Stimulated activated CD8-positive, alpha-beta memory T cell treated with anti-CD3 and anti-CD28 coated beads, Interleukin-7, amount 100 ng/mL, for 24 hours (primary cell): ENCODE measurements at places on chromosomes 3 and 15.

DNA sequence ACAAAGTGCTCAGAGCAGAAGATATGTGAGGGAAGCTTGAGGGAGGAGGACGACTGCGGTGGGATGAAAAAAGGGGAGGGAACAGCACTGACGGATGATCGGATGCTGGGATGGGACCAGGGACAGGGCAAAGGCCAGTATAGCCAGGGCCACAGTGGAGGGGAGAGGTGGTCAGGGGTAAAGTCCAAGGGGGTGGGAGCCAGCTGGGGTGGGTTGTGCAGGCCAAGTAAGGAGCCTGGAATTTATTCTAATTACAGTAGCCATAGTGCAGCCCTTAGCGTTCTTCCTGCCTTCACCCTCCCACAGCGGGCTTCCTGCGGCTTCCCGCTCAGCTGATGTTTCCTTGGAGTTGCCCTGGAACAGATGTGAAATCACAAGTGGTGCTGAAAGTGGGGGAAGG lies 7.6 kb upstream of the APEH start:
- no peak for DNase-seq

DNA sequence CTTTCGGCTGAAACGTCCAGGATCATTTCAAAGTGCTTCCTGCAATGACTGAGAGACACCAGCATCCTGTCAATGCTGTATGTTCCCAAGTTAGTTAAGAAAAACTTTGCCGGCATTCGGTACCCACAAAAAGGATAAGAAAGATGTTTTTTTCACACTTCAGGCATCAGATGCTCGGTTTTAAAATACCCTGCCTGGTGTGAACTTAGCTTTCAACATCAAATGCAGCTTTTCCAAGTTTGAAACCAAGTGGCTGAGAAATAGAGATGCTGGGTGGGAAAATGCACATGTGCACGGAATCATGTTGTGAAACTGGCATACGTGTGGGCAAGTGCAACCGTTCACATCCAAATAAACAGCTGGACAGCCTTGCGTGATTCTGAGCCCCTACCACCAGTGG lies 254.9 kb upstream of the IGF1R start:
- no peak for DNase-seq

GRCh38 chr3:118942195-118942594 lies 92.5 kb downstream of the IGSF11 start:
- no peak for DNase-seq

DNA sequence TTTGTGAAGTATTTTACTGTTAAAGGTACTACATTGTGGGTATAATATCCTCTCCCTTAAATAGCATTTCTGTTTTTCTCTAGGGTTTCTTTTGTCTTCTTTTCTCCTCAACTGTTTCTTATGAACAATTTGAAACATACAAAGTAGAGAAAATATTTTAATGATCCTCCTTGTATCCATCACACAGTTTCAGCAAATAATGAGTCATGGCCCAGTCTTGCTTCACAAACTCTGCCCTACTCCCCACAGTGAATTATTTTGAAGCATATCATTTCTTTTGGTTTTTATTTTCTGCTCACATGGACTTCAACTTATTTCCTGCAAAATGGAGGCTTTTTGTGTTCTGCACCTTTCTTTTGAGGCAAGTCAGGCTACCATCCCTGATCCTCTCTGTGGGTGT lies 6.1 kb upstream of the SCAANT1 start:
- no peak for DNase-seq

DNA sequence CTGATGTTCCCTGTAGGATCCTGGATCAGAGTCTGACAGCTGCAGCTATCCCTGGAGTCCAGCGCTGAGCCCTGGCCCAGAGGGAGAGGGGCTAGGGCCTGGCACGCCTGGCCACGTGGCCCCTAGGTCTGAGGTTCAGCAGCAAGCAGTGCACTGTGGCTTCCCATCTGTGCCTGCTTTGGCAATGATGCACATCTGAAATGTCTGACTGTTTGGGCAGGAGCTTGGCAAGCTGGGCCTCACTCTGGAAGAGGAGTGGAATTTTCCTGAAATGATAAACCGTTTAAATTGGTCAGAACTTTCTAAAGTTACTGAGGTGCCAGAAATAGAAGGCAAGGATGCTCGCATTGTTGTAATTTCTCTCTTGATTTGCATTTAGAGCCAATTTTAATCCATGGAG lies 48.8 kb upstream of the MRPS22 start:
- DNase-seq = no peak

DNA sequence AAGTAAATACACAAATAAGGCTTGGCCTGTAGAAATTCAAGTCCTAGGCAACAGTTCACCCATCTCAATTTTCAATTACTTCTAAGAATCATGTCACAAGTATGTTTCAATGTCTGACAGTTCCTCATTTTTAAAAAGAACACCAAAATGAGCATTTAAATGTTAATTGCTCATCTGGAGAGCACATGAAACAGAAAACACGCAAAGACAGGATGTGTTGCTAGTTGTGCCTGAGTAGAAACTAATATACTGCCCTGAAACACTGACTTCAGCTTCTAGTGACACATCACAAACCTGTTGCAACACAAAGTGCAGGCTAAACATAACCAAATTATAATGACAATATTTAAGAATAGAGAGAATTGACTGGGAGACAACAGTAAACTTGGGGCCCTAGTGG lies 167.3 kb upstream of the THBS1 start:
- no peak for DNase-seq

DNA sequence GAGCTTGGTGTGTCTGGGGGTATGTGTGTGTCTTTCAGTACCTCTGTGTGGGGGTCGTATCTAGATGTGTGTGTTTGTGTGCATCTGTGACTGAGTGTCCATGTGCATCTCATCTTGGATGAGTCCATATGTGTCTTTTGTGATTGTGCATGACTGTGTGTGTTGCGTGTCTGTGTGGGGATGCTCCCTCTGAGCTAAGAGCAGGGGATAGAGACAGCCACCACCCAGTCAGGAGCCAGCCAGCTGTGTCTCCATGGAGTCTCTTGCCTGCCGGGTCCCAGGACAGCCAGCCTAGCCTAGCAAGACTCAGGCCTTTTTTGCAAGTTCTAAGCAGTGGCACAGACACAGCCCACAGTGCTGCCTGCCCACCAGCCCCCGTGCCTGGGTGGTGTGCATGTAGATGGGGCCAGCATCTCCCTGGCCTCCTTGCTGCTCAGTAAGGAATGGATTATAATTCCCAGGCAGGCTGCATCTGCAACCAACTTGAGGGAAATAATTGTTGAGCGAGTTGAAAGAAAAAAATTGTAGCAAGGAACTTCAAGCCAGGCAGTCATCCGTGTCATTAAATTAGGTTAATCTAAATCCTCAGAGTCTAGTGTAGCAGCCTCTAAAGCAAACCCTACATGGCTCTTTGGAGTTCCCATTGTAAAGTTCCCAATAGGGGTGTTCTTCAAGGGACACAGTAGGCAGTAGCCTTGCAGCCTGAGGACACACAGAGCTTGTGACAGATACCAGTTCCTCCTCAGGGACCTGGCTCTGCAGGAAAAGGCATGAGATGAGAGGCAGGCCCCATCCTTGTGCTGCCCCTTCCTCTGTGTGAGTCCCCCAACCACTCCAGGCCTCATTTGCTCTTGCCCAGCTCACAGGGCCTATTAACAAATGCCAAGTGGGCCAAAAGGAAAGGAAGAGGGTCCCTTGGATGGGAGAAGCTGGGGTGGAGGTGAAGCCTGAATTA lies 35.9 kb upstream of the MRPS22 start:
- DNase-seq = no peak

DNA sequence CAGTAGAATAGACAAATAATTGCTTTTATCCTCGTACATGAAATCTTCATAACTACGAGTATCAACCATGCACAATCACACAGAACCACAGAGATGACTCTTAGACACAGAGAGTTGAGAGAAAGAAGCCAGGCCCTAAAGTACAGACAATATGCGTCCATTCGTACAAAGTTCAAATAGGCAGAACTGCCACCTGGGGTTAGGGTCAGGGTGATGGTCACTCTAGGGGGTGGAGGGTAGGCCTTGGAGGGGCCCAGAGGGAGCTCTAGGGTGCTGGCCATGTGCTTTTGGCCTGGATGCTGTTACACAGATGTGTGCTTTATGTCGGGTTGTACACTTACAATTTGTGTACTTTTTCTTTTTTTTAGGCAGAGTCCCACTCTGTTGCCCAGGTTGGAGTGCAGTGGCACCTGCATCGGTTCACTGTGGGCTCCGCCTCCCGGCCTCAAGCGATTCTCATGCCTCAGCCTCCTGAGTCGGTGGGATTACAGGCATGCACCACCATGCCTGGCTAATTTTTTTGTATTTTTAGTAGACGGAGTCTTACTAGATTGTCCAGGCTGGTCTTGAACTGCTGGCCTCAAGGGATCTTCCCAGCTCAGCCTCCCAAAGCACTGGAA lies 65.9 kb upstream of the KLF13 start:
- DNase-seq = no peak

DNA sequence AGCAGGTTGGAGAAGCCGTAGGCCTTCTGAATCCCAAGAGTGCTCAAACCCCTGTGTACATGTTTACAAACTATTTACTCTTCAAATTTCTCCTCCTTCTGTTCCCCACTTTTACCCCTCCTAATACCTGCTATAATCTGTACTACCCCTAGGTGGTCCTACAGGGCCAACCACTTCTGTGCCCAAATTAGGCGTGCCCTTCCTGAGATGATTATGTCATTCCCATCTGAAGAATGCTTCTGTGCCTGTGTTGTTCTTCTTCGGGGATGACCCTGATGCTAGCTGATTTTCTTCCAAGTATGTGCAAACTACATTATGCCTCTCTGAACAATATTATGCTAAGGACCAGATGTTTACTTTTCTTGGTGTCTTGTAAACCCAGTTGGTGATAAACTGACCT lies 20.5 kb downstream of the RBP2 start:
- DNase-seq = no peak

GRCh38 chr3:134077649-134078161 lies 48.0 kb upstream of the SLCO2A1 start:
- DNase-seq = no peak

GRCh38 chr3:21158861-21159542 lies 592.0 kb downstream of the ZNF385D start:
- no peak for DNase-seq

DNA sequence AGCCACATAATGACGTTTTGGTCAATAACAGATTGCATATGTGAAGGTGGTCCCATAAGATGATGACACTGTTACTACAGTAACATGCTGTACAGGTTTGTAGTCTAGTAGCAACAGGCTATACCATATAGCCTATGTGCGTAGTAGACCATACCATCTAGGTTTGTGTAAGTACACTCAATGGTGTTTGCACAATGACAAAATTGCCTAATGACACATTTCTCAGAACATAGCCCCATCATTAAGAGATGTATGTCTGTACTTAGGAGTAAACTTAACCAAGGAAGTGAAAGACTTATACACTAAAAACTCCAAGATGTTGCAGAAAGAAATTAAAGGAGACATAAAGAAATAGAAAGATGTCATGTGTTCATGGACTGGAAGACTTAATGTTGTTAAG lies 66.2 kb downstream of the RPLP1 start:
- DNase-seq = no peak

DNA sequence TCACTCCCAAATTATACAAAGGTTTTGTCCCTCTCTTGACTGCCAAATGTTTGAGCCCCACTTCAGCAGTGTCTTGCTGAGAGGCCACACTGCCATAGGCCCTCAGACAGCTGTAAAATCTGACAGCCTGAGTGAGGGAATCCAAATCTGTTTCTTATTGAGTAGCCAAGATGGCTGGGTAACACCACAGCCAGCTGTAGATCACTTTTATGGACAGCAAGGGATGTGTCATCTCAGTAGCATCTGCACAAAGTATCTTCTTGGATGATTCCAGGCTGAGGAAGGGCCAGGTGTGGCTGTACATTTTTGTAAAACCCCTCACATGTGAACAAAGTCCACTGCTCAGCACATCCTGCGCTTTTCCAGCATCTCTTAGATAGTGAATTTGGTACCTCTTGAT lies 237.0 kb upstream of the LRTM1 start:
- no peak for DNase-seq

DNA sequence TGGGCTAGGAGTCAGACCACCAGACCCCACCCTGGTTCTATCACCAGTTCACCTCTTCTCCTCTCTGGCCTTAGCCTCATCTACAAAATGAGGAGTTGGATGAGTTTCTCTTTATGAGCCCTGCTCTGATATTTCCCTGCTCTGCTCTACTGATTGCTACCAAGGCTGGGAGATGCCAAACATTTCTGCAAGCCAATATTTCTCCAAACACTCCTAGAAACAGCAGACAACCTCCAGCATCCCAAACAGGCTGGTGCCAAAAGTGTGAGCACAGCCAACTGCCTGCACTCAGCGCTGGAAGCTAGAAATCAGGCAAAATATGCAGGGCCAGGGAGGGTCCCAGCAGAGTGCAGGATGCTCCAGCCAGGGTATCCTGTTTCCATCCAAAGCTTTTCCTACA lies 10.8 kb downstream of the DAPK2 start:
- no peak for DNase-seq

DNA sequence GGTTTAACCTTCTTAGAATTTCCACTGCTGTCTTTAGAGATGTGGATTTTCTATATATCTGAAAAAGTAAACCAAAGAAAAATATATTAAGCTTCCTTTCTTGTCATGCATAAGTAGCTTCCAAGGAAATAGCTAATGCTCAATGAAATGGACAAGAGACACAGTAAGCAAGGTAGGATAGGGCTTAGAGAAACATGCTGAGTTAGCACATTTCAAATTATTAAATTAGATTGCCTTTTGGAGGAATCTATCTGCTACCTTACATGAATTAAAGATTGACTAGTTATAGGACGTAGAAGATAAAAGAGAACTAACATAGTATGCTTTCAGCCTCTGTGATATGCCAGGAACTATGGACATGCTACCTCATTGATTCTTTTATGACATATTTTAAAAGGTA lies 824.6 kb downstream of the TUSC7 start:
- no peak for DNase-seq

DNA sequence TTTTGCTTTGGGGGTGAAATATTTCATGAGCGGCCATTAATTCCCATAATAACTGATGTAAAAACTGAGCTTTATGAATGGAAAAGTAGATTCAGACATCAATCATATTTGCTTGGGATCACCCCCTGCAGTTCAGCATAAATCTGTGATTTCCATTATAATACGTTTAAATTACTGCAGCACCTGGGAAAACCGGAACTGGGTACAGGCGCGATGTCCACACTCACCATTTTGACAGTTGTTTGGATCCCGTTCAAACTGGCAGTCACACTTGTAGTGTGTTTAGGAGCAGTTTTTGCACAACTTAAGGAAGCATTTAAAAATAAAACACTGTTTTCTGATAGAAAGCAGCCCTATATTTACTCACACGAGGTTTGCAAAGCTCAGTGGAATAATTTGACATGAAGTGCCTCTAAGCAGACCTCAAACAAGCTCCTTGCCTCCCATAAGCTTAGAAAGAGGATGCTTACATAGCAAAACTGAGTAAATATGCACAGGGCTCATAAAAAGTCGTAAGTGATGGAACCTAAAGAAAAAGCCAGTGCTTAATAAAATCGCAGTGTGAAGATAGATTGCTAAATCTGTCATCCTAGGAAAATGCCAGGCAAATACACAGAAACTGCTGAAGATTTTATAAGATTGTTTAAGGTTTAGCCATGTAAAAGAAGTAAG lies 377.6 kb downstream of the PTPRG start:
- DNase-seq = no peak

DNA sequence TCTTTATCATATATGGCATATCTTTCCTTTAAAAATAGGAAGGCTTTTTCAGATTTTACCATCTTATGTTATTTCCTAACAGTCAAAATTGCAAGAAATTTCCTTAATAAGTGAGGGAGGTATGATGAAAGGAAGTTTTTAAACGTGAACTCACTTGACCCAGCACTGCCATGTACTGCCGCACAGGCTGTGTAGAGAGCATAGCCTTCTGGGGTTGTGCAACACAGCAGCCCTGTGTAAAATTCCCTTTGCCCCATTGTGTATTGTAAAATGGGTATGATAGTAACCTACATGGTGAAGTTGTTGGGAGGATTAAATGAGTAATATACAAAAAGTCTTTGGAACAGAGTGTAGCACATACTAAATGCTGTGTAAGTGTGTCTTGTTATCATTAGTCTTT lies 78.6 kb downstream of the PEX5L start:
- DNase-seq = no peak
